ENCODE measurements at places on chromosomes 4 and X.

DNA sequence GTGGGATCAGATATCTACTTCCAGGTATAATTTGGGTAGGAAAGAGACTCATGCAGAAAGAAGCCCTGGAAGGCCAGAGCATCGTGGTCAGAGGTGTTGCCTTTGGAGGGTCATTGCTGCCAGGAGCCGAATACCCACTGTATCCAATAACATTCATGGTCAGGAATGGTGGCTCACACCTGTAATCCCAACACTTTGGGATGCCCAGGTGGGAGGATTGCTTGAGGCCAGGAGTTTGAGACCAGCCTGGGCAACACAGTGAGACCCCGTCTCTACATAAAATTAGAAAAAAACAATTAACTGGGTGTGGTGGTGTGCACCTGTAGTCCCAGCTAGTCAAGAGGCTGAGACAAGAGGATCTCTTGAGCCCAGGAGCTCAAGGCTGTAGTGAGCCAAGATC is 10.9 kb upstream of the F11 start:
- no peak for DNase-seq

- DNase-seq, result no peak
Measured at GRCh38 chr4:130859991-130860390, 1764.0 kb downstream of the C4orf33 start.

- DNase-seq, result no peak
Measured at GRCh38 chrX:118519411-118520215, 24.0 kb downstream of the DOCK11 start.

- no peak for DNase-seq
Measured at GRCh38 chr4:180436361-180436760, 1806.8 kb upstream of the TENM3 start.

DNA sequence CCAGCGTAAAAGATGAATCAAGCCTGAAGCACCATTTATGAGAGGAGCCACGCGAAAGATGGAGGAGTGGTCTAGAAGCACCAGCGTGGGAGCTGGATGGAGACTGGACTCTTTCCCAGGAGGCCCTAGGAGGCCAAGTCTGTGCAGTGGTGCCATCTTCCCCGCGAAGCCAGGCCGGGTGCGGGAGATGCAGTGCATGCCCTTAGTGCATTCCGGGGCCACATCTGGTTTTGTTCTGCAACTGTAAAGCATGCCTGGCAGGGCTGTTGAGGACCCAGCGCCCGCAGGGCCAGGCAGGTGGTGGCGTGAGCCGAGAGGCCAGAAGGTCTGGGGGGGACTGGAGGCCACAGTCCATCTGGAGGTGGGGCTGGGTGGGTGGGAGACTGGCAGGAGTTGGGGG is 78.6 kb upstream of the ADRA2C start:
- no peak for DNase-seq

DNA sequence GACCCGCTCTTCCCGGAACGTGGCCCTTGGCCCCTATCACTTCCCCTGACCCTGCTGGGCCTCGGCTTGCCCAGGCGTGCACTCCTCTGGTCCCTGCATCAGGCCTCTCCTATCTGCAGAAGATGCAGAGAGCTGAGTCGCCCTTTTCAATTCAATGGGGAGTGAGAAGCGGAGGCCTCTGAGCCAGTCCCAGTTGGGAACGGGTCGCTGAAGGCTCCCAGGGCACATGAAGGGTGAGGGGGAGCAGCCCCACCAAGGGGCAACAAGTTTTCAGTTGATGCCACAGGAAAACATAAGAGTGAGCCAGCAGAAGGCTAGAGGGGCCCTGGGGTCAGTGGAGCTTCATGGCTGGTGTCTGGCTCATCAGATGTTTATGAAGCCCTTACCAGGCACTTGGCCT is 17.1 kb downstream of the PSAPL1 start:
- DNase-seq, result no peak

DNA sequence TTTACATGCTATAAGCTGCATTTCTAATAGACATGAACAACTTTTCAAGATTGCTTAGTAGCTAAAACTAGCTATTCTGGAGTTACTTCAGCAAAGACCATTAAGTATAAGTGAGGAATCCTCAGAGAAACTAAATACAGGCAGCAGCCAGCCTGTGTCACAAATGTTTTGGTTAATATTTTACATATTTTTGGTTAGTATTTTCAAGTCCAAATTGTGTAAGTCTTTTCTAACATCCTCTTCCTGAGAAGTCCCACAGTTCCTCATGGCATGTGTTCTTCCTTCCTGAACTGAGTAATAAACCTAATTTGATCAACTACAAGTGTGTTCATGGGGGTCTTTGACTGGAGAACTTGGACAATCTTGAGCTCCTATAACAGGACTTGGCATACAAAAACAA is 42.4 kb upstream of the MCF2 start:
- no peak for DNase-seq

DNA sequence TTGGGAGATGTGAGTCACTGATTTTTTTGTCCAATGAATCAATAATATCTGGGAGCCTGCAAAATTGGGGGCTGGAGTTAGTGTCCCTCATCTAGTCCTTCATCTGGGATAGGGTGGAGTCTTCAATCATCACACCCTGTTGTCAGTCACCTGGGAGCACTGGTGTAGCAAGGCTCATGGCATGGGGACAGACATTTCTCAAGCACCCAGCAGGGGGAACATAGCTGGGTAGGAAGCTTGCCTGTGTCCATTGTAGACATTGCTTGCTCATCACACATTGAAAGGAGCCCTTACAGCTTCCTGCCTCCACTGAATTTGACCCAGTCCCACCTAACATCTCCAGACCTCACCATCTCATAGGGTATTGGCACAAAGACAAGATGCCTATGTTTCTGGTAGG is 61.2 kb downstream of the SEL1L3 start:
- no peak for DNase-seq

- DNase-seq, result no peak
Measured at GRCh38 chr4:140499391-140499790, 1.3 kb upstream of the MGAT4D start.

GRCh38 chr4:138492176-138492575 is 250.0 kb upstream of the SLC7A11 start:
- no peak for DNase-seq

DNA sequence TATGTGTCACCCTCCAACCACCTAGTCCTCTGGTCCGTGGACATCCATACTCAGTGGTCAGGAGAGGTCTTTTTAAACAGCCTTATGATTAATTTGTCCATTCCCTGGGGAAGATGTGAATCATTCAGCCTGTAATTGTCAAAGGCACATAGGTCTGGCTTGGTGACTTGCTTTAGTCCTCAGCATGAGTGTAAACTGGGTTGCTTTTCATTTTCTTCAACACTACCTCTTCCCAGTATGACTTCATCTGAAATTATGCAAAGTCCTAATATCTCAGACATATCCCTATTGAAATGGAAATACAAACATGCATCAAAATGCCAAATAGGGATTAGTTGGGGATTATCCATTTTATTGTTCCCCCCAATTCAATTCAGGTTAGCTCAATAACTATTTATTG is 208.3 kb upstream of the AMOT start:
- DNase-seq, result no peak

DNA sequence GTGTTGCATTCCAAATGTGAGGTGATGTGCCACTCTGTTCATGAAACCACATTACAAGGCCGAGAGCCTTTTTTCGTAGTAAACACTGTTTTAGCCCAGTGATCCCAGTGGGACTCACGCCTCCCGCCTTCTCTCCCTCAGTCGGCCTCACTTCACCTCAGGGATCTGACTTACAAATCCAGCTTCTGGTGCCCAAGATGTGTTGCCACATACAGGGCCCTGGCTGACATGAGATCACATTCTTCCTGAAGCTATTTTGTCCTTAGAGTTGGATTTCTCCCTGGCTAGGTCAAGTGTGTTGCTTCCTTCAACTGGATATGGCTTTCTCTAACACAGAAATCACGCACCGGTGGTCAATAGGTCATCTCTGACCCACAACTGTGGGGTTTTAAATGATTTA is 354.7 kb downstream of the FBXW7 start:
- DNase-seq, result no peak

DNA sequence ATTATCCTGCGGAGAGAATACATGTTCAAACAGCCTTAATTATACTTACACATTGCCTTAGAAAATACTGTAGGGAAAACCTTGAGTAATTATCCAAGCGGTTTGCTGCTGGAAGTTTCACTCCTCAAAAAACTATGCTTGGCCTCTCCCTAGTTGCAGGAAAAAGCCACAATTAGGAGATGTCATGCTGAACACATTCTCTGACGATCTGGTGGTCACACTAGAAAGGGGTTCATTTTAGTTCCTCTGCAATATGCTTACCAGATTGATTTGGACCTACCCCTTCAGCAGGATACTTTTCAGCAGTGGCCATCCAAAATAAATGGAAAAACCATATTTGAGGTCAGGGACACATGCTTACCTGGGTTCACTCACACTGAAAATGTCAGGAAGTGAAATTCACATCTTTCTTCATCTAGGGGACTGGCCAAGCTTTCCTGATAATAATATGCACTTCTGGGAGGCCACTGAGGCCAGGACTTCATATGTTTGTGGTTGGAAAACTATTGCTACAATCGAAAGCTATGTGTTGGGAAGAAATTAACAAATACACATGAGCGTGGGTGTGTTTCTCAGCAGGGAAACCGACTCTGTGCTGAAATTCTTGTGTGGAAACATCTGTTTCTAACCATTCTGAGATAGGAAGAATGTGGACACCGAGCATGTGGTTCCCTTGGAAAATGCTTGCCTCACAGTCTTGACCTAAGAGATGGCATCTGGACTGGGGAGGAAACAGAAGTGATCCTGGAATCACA is 68.8 kb downstream of the ATXN3L start:
- DNase-seq, result no peak

DNA sequence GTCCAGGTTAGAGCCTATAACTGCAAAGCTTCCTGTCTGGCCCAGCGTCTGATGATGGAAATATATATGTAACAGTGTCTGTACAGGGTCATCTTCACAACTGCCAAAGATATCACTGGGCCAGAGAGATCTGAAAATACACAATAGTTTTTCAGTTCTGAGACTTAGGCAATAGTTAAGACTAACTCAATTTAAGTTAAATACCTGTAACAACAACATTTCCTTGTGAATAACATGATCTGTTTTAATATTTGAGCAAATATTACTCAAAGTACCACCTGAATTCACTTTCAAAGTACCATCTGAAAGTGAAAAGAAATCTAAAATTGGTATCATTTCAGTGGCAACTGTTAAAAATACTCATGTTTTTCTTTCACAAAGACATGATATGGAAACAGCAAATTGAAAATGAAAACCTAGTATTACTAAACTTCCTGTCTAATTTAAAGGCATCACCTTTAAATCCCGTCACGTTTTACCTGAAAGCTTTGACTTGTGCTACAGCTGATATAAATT is 9.6 kb downstream of the ZAR1 start:
- DNase-seq, result no peak

DNA sequence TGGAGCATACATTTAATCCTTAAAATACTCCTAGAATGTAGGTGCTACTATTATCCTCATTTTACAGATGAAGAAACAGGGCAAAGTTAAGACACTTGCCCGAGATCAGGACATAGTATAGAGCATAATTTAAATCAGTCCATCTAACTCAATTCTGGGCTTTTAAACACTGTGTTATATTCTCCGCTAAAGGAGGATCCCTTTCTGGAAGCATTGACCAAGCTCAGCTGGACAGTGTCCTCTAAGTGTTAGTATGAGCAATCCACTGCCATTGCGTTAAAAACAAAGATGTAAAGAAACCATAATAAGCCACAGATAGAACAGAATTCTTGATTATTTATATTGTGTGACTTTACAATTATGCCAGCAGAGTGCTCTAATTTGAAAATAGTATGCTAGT is 207.0 kb downstream of the ARHGAP24 start:
- DNase-seq, result no peak

GRCh38 chr4:71980976-71981375 is 50.8 kb upstream of the NPFFR2 start:
- DNase-seq, result no peak

- DNase-seq, result no peak
Measured at GRCh38 chrX:19718642-19719041, 168.8 kb downstream of the SH3KBP1 start.

- DNase-seq, result no peak
Measured at GRCh38 chr4:98565681-98566301, 92.6 kb downstream of the TSPAN5 start.

DNA sequence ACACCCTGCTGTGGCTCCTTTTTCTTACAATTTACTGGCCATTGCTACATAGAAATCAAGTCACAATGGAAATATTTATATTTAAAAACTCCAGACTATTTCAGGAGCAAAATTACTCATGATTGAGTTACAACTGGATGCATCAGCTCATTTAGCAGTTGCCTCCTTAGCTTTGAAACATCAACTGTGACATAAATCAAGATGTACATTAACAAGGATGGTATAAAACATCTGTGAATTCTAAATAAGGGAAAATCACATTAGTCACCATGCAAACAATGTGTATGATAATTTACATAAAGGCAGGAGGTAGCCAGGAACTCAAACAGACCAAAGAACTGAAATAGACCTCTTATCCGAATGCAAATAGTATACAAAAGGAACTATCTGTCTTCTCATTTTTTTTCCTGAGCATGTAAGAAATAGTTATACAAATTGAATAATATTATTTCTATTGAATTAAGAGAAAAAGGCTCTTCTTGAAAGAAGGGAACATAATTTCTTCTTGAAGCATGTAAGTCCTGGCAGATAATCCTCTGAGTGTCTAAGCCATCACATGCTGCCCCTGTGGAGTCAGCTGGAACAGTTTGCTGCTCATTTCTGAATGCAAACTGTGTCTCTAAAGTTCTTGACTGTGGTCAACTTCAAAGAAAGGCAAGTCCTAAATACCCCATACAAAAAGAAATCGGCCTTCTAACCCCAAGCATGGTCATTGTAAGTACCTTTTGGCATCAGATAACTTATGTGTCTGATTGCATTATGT is 151.2 kb downstream of the NAA11 start:
- no peak for DNase-seq

GRCh38 chr4:16669036-16669435 is 229.4 kb downstream of the LDB2 start:
- no peak for DNase-seq

GRCh38 chrX:48520976-48521352 is 644 bp upstream of the EBP start:
- DNase-seq, result no peak

- no peak for DNase-seq
Measured at GRCh38 chr4:120939693-120940092, 17.2 kb upstream of the PRDM5 start.

GRCh38 chrX:44431194-44431593 is 87.7 kb upstream of the EFHC2 start:
- no peak for DNase-seq

DNA sequence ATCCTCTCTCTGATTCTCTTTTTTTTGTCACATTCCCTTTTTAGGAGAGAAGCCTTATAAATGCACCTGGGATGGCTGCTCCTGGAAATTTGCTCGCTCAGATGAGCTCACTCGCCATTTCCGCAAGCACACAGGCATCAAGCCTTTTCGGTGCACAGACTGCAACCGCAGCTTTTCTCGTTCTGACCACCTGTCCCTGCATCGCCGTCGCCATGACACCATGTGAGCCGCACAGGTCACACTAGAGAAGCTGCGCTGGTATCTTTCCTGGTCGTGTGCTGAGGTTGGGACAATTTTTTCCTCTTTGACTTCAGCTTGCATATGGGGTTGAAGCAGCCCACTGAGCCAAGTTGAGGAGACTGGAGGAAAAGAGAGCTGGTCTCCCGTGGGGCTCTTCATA is 52.1 kb downstream of the KLF8 start:
- no peak for DNase-seq

GRCh38 chr4:8657381-8658088 is 65.0 kb downstream of the CPZ start:
- DNase-seq, result no peak

GRCh38 chr4:169098969-169099690 is 89.1 kb upstream of the CBR4 start:
- DNase-seq, result no peak
